ENCODE measurements at places on chromosomes 11 and 22. TPM values are rescaled to one million over a fixed set of nuclear protein-coding genes. Genes with fewer than 3 reads are reported as not detected.

GRCh38 chr11:71188886-71189767 lies 63.2 kb downstream of the SHANK2 start:
- no peaks in the 10 kb centered on the region for H3K4me1 ChIP-seq
- no peak for DNase-seq

GRCh38 chr11:13944911-13945425 lies 17.6 kb upstream of the SPON1 start:
- peaks cover 30% of the 10 kb centered on the region for H3K4me1 ChIP-seq
- H3K27me3 ChIP-seq: no peaks in the 10 kb centered on the region
- H3K36me3 ChIP-seq: no peaks in the 10 kb centered on the region
- DNase-seq: no peak
- H3K27ac ChIP-seq: no peak overlapping the region
- H3K4me3 ChIP-seq: no peak overlapping the region

- DNase-seq: no peak
- H3K27ac ChIP-seq: no peak overlapping the region
- H3K4me1 ChIP-seq: no peaks in the 10 kb centered on the region
- H3K27me3 ChIP-seq: no peaks in the 10 kb centered on the region
- no peaks in the 10 kb centered on the region for H3K36me3 ChIP-seq
These were observed 17.9 kb upstream of the ZC3H12C start for GRCh38 chr11:110075105-110075846.

DNA sequence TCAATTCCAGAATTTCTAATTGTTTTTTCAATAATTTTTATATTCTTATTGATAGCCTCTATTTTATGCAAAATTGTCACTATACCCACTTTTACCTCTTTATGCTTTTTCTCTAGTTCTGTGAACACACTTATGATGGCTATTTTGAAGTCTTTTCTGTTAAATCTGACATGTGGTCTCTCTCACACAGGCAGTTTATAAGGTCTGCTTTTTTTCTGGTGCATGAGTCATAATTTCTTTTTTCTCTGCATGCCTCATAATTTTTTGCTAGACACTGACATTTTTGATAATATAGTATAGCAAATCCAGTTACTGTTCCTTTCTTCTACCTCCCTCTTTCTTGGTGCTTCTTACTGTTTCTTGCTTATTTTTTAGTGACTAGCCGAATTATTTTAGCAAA lies 36.0 kb downstream of the ZBTB44 start:
- H3K27me3 ChIP-seq: no peaks in the 10 kb centered on the region
- H3K27ac ChIP-seq: no peak overlapping the region
- no peak overlapping the region for H3K4me3 ChIP-seq
- no peaks in the 10 kb centered on the region for H3K4me1 ChIP-seq

- H3K4me3 ChIP-seq: no peak overlapping the region
- DNase-seq: no peak
- H3K27ac ChIP-seq: no peak overlapping the region
- H3K4me1 ChIP-seq: no peaks in the 10 kb centered on the region
- H3K27me3 ChIP-seq: no peaks in the 10 kb centered on the region
These were observed 9.6 kb upstream of the EED start for GRCh38 chr11:86234831-86235461.

GRCh38 chr11:71086687-71087258 lies 165.6 kb downstream of the SHANK2 start:
- H3K4me1 ChIP-seq: no peaks in the 10 kb centered on the region
- no peaks in the 10 kb centered on the region for H3K27me3 ChIP-seq
- DNase-seq: no peak
- no peak overlapping the region for H3K4me3 ChIP-seq
- no peak overlapping the region for H3K27ac ChIP-seq

GRCh38 chr22:49946612-49947295 lies 13.8 kb upstream of the PIM3 start:
- DNase-seq: no peak
- no peaks in the 10 kb centered on the region for H3K36me3 ChIP-seq
- no peak overlapping the region for H3K4me3 ChIP-seq
- H3K27me3 ChIP-seq: no peaks in the 10 kb centered on the region

- no peak overlapping the region for H3K4me3 ChIP-seq
- H3K27me3 ChIP-seq: no peaks in the 10 kb centered on the region
- H3K4me1 ChIP-seq: no peaks in the 10 kb centered on the region
- no peak overlapping the region for H3K27ac ChIP-seq
- H3K36me3 ChIP-seq: no peaks in the 10 kb centered on the region
- no peak for DNase-seq
These were observed 437.8 kb upstream of the CADM1 start for GRCh38 chr11:115942011-115942410.

DNA sequence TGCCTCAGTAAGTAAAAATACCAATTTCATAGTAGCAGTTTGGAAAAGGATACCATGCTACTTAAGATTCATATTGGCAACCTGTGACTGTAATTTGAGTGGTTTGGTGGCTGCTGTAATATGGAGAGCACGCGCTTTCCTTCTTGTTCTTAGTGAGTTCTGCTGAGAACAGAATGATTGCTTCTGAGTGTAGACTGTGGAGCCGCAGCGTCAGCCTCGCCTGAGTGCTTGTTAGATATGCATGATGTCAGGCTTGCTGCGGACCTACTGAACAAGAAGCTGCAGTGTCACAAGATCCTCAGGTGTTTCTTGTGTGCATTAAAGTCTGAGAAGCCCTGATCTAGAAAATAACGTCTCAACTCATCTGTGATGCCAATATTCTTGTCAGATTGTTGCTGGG lies 143.2 kb downstream of the ARHGAP42 start:
- no peaks in the 10 kb centered on the region for H3K36me3 ChIP-seq
- no peak overlapping the region for H3K27ac ChIP-seq
- DNase-seq: no peak
- no peaks in the 10 kb centered on the region for H3K4me1 ChIP-seq
- no peaks in the 10 kb centered on the region for H3K27me3 ChIP-seq

- H3K27me3 ChIP-seq: no peaks in the 10 kb centered on the region
- no peaks in the 10 kb centered on the region for H3K4me1 ChIP-seq
- no peak overlapping the region for H3K27ac ChIP-seq
- no peak for DNase-seq
- no peak overlapping the region for H3K4me3 ChIP-seq
These were observed 8.3 kb downstream of the SLC37A2 start for GRCh38 chr11:125071435-125071834.

SNX19 gene
- polyA plus RNA-seq: 24.8 TPM

GRAP2 gene
- polyA plus RNA-seq: 55.2 TPM

DDI1 gene
- polyA plus RNA-seq: not detected

SPON1 gene
- polyA plus RNA-seq: 0.45 TPM

ZDHHC24 gene
- 11.8 TPM for polyA plus RNA-seq

CD44 gene
- 332 TPM for polyA plus RNA-seq

Measured in naive thymus-derived CD4-positive, alpha-beta T cell (primary cell).